ENCODE measurements at places on chromosomes 2 and 18.
A peak's percentile ranks its signal among the peaks of the same experiment; 100 is the strongest.

GRCh38 chr2:162435676-162436075 lies 91.7 kb downstream of the GCA start:
- DNase-seq = no peak

DNA sequence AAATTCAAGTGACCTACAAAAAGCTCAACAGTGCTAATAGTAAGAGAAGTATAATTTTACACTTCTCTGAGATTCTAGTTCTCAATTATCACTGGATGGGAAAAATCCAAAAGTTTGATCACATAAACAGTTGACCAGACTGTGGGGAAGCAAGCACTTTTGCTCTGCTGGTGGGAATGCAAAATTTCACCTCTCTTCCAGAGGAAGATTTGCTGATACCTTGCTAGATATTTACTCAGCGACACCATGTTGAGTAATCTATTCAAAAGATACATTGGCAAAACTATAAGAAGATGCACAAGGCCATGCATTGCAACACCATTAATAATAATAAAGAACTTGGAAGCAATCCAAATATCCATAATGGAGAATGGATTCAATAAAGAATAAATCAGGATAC lies 204.4 kb downstream of the MREG start:
- no peak for DNase-seq

GRCh38 chr2:236309669-236310029 lies 45.4 kb upstream of the ASB18 start:
- no peak for DNase-seq

DNA sequence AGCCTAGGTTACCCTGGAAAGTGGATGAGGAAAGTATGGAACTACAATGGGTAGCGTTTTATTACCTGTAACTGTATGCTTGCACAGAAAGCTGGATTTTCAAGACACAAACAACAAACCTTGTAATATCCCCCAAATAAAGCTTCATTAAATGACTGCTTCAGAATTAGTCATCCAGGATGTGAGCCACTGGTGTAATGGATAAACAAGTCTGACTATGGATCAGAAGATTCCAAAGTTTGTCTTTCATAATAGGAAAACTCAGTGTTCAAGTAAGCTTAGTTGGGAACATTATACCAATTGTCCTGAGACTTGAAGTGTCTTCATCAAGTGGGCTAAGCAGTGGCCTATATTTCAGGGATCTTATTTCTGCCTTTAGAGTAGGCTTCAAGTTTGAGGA lies 518.8 kb downstream of the LRP1B start:
- no peak for DNase-seq

- no peak for DNase-seq
Measured at GRCh38 chr18:5539391-5539790, 4.4 kb downstream of the EPB41L3 start.

GRCh38 chr2:238493880-238494572 lies 67.3 kb downstream of the ASB1 start:
- no peak for DNase-seq

DNA sequence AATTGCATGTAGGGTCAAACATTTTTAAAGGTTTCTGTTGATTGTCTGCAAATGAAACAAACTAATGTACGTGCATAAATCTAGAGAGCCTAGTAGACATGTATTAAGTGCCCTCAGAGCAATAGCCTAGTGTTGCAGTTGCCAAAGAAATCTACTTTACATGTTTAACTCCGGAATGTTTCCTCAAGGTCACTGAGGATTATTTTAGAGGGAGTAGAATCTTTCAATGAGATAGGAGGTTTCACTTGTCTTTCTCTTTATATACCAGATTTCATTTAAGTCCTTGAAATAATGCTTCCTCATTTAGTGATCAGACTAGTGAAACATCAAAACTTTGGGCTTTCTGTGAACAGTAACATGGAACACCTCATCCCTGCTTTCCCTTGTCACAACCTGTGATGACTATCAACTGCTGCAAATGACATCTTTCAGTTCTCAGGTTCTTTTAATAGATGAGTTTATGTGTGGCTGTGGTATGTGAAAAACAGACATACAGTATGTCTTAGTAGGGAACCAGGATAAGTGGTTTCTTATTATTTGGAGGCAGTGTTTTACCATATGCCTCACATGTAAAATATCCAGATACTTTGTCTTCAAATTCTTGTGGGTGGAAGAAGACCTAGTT lies 5.5 kb downstream of the UBE2E3 start:
- DNase-seq = no peak

GRCh38 chr2:209578394-209579001 lies 154.7 kb downstream of the MAP2 start:
- DNase-seq = no peak

- no peak for DNase-seq
Measured at GRCh38 chr2:101546376-101547058, 71.6 kb upstream of the RFX8 start.

DNA sequence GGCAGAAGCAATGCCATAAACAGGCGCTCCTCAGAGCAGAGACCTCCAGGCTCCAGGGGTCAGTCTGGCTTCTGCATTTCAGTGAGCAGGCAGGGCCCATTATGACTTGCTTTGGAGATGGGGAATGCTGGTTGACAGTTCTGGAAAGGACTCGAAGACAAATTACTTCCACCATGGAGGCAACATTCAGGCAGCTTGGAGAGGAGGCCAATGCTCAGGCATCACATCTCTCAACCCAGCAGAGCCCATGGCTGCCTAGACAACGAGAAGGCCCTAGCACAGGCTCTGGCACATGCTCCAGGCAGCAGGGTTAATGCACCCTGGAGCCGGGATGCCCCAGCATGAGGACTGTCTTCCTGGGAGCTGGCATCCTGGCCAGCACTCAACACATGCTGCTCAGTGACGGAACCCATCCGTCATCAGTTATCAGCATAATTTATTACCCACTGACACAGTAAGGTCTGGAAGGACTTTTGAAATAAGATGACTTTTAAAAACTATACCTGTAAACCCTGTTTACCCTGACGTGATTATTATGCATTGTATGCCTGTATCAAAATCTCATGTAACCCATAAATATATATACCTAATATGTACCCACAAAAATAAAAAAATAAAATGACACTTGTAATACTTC lies 52.8 kb downstream of the ADNP2 start:
- no peak for DNase-seq

- no peak for DNase-seq
Measured at GRCh38 chr2:45173513-45173912, 164.3 kb upstream of the SIX2 start.

GRCh38 chr2:148640767-148641166 lies 3.8 kb upstream of the EPC2 start:
- no peak for DNase-seq

DNA sequence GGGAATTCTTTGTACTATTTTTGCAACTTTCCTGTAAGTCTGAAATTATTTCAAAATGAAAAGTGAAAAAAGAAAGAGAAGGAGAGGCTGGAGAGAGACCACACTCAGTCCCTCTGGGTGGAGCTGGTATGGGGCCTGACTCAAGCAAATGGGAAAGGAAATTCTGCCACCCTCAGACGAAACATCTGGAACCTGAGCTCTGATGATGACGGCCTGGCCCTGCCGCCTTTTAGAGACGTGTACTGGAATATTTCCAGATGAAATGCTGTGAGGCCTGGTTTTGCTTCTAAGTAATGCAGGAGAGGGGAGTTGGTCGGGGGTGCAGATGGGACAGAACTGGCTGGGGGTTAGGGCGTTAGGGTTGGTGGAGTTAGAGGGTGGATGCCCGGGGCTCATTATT lies 57.4 kb upstream of the GLI2 start:
- no peak for DNase-seq

GRCh38 chr2:23355001-23355400 lies 30.0 kb upstream of the KLHL29 start:
- no peak for DNase-seq

GRCh38 chr2:28252311-28252710 lies 140.3 kb upstream of the FOSL2 start:
- no peak for DNase-seq

DNA sequence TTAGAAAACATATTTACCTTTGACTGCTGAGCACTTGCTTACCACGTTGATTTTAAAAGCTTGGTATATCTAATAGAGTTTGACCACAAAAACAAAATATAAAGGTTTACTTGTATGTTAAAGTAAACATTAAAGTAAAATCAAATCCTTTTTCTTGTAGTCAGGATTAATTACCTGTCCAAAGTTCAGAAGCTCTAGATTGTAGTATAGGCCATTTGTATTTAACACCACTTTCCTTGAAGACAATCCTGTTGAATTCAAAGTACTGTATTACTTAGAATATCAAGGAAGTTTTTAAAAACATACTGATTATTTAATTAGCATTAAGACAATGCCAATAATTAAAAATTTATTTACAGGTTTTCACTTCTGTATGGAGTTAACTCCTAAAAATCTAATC lies 53.0 kb downstream of the PGAP1 start:
- DNase-seq = no peak

- no peak for DNase-seq
Measured at GRCh38 chr2:7937082-7937481, 744.8 kb upstream of the ID2 start.

DNA sequence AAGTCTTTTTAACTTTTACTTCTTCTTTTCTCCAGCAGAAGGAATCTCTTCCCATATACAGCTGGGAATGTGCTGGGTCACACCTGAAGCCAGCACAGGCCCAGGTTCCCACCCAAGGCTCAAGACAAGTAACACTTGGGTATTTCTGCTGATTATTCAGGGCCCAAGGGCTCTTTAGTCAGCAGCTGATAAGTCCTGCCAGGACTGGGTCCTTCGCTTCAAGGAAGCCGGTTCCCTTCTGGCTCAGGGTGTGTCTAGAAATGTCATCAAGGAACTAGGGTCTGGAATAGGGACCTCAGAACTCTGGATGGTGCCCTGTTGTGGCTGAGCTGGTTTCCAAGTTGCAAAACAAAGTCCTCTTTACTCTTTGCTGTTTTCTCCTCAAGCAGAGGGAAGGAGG lies 27.0 kb upstream of the SERPINB2 start:
- no peak for DNase-seq

DNA sequence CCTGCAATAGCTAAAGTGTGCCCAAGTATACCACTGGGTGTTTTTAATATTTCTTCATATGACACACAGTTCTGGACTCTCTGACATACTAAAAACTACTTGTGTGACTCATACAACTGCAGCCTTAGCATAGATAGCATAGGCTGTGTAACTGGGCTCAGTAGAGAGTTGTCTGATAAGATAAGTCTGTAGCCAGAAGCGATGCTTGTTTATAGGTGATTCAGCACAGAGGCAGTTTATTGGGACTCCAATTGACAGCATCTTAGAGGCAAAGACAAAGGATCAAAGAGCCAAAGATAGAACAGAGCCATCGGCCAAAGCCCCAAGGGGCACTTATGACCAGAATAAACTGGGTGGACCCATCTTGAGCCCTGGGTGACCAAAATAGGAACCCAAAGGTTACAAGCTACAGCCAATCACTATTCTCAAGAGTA lies 42.3 kb downstream of the AAK1 start:
- DNase-seq = no peak

- DNase-seq = no peak
Measured at GRCh38 chr2:86140969-86141392, 34.9 kb downstream of the PTCD3 start.

- DNase-seq = no peak
Measured at GRCh38 chr2:54402350-54402749, 53.8 kb upstream of the SPTBN1 start.

GRCh38 chr2:29196792-29197788 lies 81.9 kb downstream of the CLIP4 start:
- DNase-seq = peak; percentile 66

DNA sequence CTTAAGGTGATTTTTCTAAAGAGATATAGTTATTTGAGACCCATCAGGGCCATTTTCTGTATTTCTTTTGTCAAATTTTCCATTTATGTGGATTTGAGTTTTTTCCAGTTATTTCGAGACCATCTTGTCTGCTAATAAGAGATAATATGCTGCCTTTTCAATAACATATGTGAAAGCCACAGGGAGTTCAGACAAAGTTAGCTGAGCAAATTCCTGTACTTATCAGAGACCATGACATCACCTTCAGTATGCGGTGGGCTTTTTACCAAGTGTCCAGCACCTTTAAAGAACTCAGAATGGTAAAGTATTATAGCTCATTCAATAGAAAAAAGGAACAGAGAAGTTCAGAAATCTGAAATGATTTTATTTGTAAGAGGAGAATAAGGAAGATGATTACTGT lies 11.7 kb downstream of the MAPK4 start:
- DNase-seq = no peak

- no peak for DNase-seq
Measured at GRCh38 chr2:110219496-110220189, 7.3 kb upstream of the MTLN start.

- no peak for DNase-seq
Measured at GRCh38 chr2:7209757-7210555, 292.7 kb downstream of the RNF144A start.
